ENCODE measurements at places on chromosomes 7 and 10. TPM values are rescaled to one million over a fixed set of nuclear protein-coding genes. Genes with fewer than 3 reads are reported as not detected.

SMO gene
- 8.7 TPM for total RNA-seq

SNCG gene
- total RNA-seq: 28.3 TPM

NRG3 gene
- total RNA-seq: under 0.01 TPM

LRIT1 gene
- total RNA-seq: not detected

BLNK gene
- 0.97 TPM for total RNA-seq

GRB10 gene
- 55.2 TPM for total RNA-seq

HOXA11 gene
- total RNA-seq: not detected

SGCE gene
- total RNA-seq: 79.5 TPM

UNCX gene
- not detected for total RNA-seq

SPDYE1 gene
- total RNA-seq: not detected

GIMAP1 gene
- 10.2 TPM for total RNA-seq

FAM25A gene
- not detected for total RNA-seq

PRLHR gene
- total RNA-seq: 0.78 TPM

TSPAN15 gene
- total RNA-seq: 49.3 TPM

CTNNA3 gene
- total RNA-seq: 5.1 TPM

ENKUR gene
- total RNA-seq: not detected

Data from esophagus muscularis mucosa (tissue), 4 donors.